ENCODE measurements at places on chromosomes 13 and 19.

GRCh38 chr19:46132508-46133100, 8.1 kb upstream of the IGFL3 start:
- no peak for DNase-seq

GRCh38 chr13:93406136-93406535, 179.5 kb downstream of the GPC6 start:
- DNase-seq, result no peak

DNA sequence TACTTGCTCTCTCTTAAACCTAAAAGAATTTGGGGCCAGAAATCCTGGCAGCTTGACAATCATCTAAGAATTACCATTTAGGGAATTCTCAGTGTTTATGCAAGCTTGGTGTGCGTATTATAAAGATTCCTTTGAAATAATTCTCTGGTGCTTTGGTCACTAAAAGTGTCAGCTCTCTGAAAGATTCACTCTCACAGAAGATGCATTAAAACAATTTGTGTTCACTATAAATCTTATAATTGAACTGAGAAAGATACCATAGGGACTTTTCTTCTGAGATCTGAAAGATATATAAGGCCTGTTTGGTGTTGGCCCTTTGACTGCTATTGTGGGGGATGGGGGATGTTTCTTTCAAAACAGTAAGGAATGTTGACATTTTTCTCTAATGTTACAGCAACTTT, 27.3 kb downstream of the EPSTI1 start:
- no peak for DNase-seq

DNA sequence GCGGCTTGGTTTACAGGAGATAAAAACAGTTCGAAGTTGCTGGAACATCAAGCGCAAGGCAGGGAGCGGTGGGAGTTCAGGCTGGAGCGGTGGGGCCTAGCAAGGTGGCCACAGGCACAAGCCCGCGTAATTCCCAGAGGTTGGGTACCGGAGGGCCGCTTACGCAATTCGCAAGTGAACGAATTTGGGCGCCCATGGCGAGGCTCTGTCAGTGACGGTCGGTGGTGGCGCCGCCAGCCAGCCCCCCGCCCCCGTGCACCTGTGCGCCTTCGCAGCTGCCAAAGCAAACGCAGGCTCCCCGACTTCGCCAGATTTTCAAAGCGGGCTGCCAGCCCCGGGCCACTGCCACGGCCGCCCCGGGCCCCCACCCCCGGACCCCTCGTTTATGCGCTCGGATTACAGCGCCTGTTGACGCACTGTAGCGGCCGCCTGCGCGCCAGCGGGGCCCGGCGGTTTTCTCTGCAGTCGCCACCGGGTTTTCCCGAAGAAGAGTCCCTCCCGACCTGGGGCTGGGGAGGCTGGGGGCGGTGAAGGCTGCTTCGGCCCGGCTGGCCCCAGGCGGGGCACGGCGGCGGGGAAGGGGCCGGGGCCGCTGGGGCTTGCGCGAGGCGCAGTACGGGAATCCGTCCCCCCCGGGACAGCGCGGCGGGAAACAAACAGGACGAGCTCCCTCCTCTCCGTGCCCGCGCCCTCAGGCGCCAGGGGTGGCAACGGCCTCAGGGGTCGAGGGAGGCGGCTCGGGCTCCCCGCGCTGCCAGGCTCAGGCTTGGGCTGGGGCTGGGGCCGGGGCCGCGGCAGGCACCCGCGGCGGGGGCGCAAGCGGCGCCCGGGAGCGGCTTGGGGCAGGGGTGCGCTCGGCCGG, 709 bp downstream of the N4BP2L1 start:
- DNase-seq, result no peak

DNA sequence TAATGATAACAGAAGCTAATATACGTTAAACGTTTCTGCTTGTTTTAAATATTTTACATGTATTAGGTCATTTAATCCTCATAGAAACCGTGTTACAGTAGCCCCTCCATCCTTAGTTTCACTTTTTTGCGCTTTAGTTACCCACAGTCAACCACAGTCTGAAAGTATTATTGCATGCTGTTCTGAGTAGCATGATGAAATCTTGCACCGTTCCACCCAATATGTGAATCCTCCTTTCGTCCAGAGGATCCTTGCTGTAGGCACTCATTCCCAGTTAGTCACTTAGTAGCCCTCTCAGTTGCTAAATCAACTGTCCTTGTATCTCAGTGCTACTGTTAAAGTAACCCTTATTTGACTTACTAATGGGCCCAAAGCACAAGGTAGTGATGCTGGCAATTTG, 257.8 kb downstream of the ENOX1 start:
- no peak for DNase-seq

All from NCI-H510A (cell line).